ENCODE measurements at places on chromosomes 1 and 21.

- DNase-seq = no peak
Observed at GRCh38 chr1:109264379-109264755, 15.0 kb downstream of the CELSR2 start.

GRCh38 chr1:172719694-172720138, 60.8 kb downstream of the FASLG start:
- no peak for DNase-seq

DNA sequence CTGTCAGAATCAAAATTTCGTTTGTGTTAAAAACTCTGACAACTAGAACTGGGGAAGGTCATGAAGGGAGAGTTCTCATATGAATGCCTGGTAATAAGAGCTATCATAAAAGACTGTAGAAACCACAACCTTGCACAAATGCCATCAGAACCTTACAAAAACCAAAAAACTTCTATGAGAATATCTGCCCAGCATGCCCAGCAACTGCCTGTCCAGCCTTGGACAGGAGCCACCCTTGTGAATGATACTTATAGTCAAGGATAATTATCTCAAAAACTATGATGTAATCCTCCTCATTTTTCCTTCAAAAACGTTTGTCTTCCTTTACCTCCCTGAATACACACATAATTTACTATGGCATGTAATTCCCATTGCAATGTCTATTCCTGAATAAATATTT, 53.4 kb upstream of the C1orf185 start:
- DNase-seq = no peak

- no peak for DNase-seq
Observed at GRCh38 chr1:156767879-156768604, 707 bp downstream of the PRCC start.
